NCI-H2081 (cell line): ENCODE measurements at places on chromosomes 6 and 20.

DNA sequence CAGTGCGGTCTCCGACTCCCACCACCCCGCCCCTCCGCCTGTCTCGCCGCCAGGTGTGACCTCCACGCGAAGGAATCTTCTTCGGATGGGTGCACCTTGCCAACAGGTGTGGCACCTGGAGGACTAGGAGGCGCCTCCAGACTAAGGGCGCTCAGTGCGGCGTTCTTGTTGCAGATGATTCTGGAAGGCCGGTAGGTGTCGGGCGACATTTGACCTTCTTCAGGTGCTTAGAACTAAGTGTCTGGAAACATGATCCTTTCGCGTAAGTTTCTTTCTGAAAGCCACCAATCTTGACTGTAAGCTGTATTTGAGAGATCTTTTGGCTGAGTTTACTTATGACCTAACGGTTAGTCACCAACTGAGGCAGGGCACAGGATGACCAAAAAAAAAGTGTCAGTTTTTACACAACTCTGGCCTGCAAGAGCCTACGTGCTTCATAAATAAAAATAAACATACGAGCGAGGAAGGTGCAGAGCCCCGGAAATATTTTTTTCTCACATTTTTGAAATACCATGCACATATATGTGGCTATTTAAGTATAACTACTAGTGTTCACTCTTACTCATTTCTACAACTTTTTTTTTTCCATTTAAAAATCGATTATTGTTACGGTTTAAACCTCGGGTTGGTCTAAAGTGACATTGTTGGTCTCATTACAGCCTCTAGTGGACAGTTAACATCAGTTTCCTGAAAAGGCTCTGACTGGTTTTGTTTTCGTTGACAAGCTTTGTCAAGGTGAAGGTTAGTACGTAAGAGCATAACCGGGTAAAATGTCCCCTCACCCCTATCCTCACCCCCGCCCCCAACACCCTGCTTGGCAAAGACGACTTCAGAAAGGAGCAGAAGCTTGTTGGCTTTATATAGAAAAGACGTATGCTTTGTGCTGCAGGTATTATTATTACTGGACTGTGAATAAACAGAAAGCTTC lies 1.6 kb upstream of the ATXN1 start:
- peak; percentile 68 for DNase-seq

- DNase-seq: peak; percentile 10
Observed at GRCh38 chr20:1005452-1006027, 3.4 kb upstream of the RSPO4 start.

DNA sequence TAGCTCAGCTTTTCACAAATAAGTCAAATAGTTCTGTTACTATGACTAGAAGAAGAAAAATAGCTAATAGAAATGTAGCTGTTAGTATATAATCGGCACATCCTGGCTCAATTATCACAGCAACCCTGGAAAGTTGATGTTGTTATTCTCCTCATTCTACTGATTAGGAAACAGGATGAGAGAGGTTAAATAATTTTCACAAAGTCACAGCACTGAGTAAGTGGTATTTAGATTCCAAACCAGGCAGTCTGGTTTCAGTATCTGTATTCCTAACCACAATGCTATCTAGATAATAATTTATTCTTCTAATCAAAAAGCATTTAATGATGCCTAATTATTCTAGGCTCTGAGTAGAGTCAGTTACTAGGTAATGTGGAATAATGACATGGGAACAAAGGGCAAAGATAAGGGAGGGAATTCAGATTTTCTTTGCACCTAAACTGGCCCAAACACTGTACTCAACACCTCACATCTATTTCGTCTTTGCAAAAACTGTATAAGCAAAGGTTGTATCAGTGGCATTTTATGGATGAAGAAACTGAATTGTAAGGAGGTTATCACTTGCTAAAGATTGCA lies 51.3 kb downstream of the PDE7B start:
- DNase-seq: no peak

- no peak for DNase-seq
Observed at GRCh38 chr20:36017048-36017951, 48.9 kb downstream of the CNBD2 start.

DNA sequence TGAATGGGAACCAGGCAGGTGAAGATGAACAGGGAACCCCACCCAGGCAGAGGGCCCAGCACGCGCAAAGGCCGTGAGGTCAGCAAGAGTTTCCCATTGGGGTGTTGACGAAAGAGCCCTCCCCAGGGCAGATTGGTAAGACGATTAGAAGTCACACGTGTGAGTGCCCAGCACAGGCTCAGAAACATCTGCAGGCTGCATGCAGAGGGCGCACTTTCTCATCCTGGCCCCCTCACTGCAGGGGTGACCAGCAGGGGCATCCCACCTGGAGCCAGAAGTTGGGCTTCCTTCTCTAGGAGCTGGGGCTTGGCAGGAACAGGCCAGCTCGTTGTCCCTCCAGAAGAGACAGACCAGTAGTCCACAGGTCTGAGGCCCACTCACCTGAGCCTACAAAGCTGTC lies 38.4 kb downstream of the VSTM2L start:
- no peak for DNase-seq

GRCh38 chr6:96157018-96157565 lies 141.3 kb downstream of the FUT9 start:
- no peak for DNase-seq

GRCh38 chr20:57735831-57736737 lies 26.3 kb upstream of the PMEPA1 start:
- DNase-seq: no peak

- DNase-seq: no peak
Observed at GRCh38 chr20:45426320-45427016, 10.5 kb downstream of the PIGT start.

DNA sequence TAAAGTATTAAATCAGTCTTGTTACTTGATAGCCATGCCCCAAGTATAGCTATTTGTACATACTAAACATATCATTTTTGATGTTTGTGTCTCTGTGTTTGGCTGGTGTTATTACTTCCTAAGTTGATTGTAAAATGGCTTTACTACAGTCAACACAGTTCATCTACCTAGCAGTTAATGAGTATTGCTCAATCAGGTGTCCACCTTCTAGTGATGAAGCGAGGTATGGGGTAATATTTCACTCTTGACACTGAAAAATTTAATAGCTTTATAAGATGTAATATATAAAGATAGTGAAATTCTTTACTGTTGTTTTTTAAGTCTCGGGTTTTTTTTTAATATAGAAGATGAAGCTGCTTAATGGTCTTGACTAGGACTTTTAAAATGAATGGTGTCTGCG lies 18.9 kb downstream of the TMEM14A start:
- no peak for DNase-seq

GRCh38 chr6:37820718-37821079 lies 1.2 kb downstream of the ZFAND3 start:
- no peak for DNase-seq

- no peak for DNase-seq
Observed at GRCh38 chr6:104995989-104996617, 39.2 kb downstream of the LIN28B start.

GRCh38 chr20:58099956-58100730 lies 128.3 kb downstream of the ANKRD60 start:
- DNase-seq: no peak

DNA sequence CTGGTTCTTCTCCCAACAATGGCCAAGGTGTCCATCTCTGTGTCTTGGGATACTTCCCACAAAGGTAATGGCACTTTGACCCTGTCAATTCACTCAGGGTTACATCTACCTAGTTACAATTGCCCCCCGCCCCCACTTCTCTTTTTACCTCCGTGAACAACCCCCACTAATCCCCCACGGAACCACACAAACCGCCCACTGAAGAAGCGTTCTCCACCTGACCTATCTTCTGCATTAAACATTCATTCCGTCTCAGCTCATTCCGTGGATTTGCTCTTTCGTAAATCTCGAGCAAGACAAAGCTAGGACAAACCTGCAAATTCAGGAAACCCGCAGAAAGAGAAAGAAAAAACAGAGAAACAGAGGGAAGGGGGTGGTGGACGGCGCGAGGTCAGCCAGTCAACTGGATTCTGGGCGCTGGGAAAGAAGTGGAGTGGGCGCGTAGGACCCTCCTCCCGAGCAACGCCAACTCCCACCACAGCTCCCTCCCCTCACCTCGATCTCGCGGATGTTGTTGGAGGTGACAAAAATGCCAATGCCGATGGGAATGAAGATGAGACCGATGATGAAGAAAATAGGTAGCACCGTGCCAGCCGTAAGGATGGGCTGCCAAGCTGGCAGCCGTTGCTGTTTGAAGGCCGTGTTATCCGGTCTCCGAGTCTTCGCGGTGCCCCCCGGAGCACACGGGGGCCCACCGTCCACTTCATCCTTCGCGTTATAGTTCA lies 523 bp downstream of the TMEM30A start:
- no peak for DNase-seq

- DNase-seq: no peak
Observed at GRCh38 chr20:51409192-51409880, 133.2 kb downstream of the NFATC2 start.

- no peak for DNase-seq
Observed at GRCh38 chr6:90274451-90275030, 22.1 kb downstream of the BACH2 start.

GRCh38 chr6:98840996-98841513 lies 6.7 kb downstream of the POU3F2 start:
- DNase-seq: no peak

- no peak for DNase-seq
Observed at GRCh38 chr20:1171461-1172093, 13.2 kb downstream of the TMEM74B start.

- no peak for DNase-seq
Observed at GRCh38 chr6:15585760-15586214, 77.0 kb downstream of the DTNBP1 start.
